Breast epithelium (tissue), 4 donors: ENCODE measurements at places on chromosomes 5 and 9.

DNA sequence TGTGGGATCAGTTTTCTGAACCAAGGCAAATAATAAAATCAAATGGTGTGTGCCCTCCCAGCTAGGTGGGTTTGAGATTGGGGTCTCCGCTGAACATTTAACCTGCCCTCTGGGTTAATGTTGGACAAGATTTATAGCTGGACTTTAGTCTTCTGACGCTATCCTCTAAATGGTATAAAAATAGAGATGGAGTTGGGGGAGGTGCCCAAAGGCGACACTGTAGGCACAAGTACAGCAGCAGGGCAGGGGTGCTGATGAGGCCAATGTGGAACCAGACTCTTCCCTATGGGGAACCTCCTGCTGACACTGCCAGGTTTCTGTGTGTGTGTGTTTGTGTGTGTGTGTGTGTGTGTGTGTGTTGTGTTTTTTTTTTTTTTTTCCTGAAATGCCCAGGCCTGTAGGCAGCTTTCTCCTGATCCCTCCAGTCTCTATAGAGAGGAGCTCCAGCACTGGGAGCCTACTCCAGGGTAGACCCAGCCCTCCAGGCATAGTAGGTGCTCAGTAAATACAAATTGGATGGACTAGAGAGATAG is 37.9 kb downstream of the PCDH1 start:
- no peaks in the 10 kb centered on the region for H3K4me1 ChIP-seq
- H3K27me3 ChIP-seq: no peaks in the 10 kb centered on the region
- H3K27ac ChIP-seq: peak overlapping the region; percentile 86
- H3K36me3 ChIP-seq: no peaks in the 10 kb centered on the region

DNA sequence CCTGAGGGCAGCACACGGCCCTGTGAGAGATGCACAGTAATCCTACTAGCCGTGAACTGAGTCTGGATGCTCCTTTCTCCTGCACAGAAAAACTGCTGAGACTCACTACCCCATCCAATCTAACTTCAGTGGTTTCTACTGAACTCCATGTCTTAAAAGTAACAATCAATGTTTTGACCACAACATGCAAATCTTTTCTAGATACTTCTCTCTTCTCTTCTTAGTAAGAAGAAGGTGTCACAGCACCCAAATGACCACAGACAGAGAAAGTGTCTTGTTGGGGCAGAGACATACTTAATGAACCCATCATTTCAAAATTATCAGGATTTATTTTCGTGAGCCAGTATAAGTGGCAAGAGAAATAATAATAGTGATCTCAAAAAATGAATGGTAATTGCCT is 285.8 kb upstream of the MEF2C start:
- no peak for DNase-seq
- H3K27ac ChIP-seq: no peak overlapping the region
- H3K4me1 ChIP-seq: no peaks in the 10 kb centered on the region
- H3K4me3 ChIP-seq: no peak overlapping the region
- H3K36me3 ChIP-seq: no peaks in the 10 kb centered on the region
- no peaks in the 10 kb centered on the region for H3K27me3 ChIP-seq

DNA sequence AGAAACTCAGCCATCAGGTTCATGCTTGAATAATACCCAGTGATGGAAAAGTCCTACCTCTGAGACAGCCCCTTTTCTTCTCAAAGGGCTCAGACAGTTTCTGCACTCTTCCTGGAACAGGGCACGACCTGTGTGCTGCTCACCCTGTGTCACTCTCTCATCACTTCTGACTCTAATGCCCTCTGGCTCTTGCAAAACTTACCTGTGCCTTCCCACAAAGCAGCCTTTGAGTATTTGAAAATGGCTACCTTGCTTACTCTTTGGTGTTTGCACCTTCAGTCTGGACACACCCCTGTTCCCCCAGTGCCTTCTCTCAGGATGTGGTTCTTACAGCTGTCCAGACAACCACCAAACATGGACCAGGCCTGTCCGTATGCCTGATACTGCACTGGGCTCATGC is 171.4 kb downstream of the GRIA1 start:
- no peaks in the 10 kb centered on the region for H3K36me3 ChIP-seq
- no peak for DNase-seq

- no peaks in the 10 kb centered on the region for H3K4me1 ChIP-seq
- no peak overlapping the region for H3K27ac ChIP-seq
- no peaks in the 10 kb centered on the region for H3K36me3 ChIP-seq
- no peak overlapping the region for H3K4me3 ChIP-seq
- no peaks in the 10 kb centered on the region for H3K27me3 ChIP-seq
Measured at GRCh38 chr5:121377461-121377860, 474.2 kb upstream of the FTMT start.

- no peak overlapping the region for H3K27ac ChIP-seq
- no peak for DNase-seq
- no peaks in the 10 kb centered on the region for H3K27me3 ChIP-seq
- H3K4me1 ChIP-seq: no peaks in the 10 kb centered on the region
- H3K4me3 ChIP-seq: no peak overlapping the region
Measured at GRCh38 chr9:16133556-16134227, 580.8 kb downstream of the CCDC171 start.

GRCh38 chr9:133160742-133161546 is 2.8 kb downstream of the GBGT1 start:
- no peaks in the 10 kb centered on the region for H3K27me3 ChIP-seq
- peak overlapping the region; percentile 57 for H3K27ac ChIP-seq
- H3K4me1 ChIP-seq: peaks cover 6% of the 10 kb centered on the region
- H3K36me3 ChIP-seq: no peaks in the 10 kb centered on the region
- no peak overlapping the region for H3K4me3 ChIP-seq

DNA sequence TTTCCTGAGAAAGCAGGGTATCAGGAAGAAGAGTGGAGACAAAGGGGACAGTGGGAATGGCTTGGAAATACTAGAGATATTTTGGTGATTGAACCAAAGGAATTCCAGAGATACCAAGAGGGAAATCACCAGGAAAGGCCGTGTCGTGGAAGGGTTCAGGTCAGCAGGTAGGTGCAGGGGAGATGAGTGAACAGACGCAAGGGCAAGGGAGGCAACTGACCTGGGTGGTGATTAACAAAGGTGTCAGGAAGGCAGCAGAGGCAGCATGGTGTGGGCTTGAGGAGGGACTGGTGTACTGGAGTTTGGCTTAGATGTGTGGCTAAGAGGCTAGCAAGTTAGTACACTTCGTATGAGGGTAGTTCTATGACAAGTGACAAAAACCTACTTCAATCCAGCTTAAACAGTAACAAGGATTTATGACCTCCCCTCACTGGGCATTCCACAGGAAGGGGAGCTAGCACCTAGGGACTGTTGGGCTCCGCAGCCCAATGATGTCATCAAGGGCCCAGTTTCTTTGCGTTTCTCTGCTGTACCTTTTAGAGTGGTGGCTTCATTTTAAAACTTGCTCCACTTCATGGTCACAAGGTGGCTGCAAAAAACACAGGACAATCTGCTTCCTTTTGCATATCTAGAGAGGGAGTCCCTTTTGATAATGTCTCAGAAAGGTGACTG is 37.0 kb downstream of the INIP start:
- no peak for DNase-seq
- H3K4me3 ChIP-seq: no peak overlapping the region
- H3K36me3 ChIP-seq: no peaks in the 10 kb centered on the region
- no peaks in the 10 kb centered on the region for H3K27me3 ChIP-seq
- no peaks in the 10 kb centered on the region for H3K4me1 ChIP-seq

DNA sequence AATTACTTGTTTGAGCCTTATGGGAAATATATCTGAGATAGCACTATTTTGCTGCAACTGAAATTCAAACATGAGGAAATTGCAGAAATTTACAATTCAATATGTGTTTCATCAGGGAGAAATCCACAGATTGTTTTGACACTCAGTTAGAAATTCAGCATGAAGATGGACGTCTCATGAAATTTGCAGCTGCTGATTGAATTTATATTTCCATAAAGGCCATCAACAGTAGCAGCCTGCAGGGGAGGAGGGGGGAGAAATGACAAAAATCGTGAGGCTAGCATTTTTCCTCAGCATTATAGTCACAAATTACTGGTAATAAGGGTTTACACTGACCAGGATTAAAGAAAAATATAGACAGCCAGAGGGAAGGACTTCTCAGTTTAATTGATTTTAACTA is 81.0 kb downstream of the NDUFAF2 start:
- H3K4me1 ChIP-seq: no peaks in the 10 kb centered on the region
- H3K27me3 ChIP-seq: no peaks in the 10 kb centered on the region
- DNase-seq: no peak
- no peak overlapping the region for H3K27ac ChIP-seq
- H3K36me3 ChIP-seq: no peaks in the 10 kb centered on the region

DNA sequence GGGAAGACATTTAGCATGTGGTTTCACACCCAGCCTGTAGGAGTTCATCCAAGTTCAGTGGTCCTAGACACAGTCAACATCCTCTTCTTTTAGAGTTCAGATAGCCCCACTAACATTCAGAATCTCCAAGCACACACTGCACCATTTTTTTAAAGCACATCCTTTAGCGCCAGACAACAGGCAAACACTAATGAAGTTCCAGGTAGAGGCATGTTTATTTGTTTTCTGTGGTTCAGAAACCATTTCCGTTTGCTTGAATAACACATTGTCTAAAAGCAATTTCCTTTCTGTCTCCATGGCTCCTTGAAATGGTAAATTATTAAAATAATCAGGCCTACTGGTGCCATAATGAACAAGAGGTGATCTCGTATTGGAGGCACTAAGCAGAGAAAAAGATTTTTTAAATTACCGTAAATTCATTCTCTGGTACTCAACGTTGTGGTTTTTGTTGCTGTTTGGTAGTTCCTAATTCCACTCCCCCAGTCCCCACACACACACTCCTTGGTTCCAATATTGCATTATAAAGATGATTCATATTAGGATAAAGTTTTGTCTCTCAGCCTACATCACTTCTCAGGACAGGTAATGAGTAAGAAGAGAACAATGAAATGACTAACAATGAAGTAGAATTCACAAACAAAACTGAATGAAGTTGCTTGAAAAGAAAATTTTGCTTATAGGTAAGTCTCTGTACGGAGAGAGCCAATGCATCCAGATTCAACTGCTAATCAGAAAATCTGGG is 153.1 kb downstream of the PCSK1 start:
- no peaks in the 10 kb centered on the region for H3K36me3 ChIP-seq
- no peaks in the 10 kb centered on the region for H3K27me3 ChIP-seq
- H3K4me3 ChIP-seq: no peak overlapping the region
- DNase-seq: no peak
- no peaks in the 10 kb centered on the region for H3K4me1 ChIP-seq
- no peak overlapping the region for H3K27ac ChIP-seq

DNA sequence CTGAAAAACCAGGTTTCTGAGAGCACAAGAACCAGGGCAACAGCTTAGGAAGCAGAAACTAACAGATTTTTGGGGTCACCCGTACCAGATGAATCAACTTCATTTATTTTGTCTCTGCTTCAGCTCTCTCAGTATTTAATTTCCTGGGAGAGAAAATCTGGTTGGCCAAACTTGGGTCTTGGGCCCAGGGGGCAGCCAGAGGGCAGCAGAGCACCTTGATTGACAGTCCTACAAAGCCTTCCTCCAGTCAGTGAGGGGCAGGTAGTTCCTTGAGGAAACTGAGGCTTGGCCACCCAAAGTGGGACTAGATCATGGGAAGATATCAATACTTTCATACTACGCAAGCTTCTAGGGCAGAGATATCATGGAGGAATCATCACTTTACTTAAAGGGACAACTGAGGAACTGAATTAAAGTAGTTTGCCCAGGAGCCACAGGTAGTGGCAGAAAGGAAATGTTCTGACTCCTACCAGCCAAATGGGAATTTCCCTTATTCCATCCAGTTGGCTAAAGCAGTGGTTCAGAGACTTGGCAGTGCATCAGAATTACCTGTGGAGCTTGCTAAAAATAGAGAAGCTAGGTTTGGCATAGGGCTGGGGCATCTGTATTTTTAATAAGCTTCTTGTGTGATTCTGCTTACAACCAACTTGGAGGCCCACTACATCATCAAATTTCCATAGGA is 21.5 kb upstream of the ARHGAP26 start:
- no peaks in the 10 kb centered on the region for H3K36me3 ChIP-seq
- no peaks in the 10 kb centered on the region for H3K27me3 ChIP-seq
- peaks cover 27% of the 10 kb centered on the region for H3K4me1 ChIP-seq
- H3K27ac ChIP-seq: peak overlapping the region; percentile 94

GRCh38 chr5:131634238-131634637 is 791 bp downstream of the RAPGEF6 start:
- peak overlapping the region; percentile 96 for H3K27ac ChIP-seq
- no peaks in the 10 kb centered on the region for H3K27me3 ChIP-seq
- H3K36me3 ChIP-seq: no peaks in the 10 kb centered on the region
- H3K4me1 ChIP-seq: no peaks in the 10 kb centered on the region

GRCh38 chr9:104863180-104863883 is 64.6 kb downstream of the ABCA1 start:
- peak overlapping the region; percentile 30 for H3K27ac ChIP-seq
- H3K4me3 ChIP-seq: no peak overlapping the region
- no peaks in the 10 kb centered on the region for H3K27me3 ChIP-seq
- H3K36me3 ChIP-seq: no peaks in the 10 kb centered on the region

DNA sequence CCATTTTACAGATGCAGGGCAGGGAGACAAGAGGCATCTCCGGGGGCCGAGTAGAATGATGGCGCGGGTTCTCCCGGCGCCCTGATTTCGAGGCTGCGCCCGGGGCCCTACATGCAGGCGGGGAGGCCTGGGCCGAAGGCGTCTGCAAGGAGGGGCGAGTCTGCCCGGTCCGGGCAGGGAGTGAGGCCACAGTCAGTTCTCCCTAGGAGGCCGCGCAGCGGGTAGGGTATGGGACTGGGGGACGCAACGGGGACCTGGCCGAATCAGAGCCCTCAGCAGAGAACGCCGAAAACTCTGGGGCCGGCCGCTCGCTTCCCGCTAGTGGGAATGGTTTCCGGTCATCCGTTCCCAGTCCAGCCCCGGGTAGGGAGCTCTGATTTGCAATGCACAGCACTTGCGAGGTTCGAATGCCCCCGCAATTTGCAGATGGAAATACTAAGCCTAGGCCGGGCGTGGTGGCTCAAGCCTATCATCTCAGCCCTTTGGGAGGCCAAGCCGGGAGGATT is 6.4 kb downstream of the TLX3 start:
- H3K4me1 ChIP-seq: peaks cover 9% of the 10 kb centered on the region
- DNase-seq: no peak
- no peaks in the 10 kb centered on the region for H3K36me3 ChIP-seq
- no peak overlapping the region for H3K27ac ChIP-seq
- peaks cover 99% of the 10 kb centered on the region for H3K27me3 ChIP-seq

DNA sequence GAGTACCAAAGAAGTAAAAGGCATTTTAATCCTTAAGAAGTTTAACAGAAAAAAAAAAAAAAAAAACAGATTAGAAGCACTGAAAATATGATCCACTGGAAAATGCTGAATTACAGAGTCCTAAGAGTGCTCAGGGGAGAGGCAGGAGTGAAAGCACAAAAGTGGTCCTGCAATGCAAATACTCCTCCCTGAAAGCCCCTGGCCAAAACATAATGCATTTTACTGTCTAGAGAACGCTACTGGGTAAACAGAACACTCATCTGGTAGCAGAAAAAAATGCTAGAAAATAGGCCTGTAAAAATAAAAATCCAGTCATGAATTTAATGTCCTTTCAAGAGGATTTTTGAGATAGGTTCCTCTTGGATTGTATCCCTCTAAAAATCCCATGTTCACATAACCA is 81.9 kb downstream of the ADAMTS12 start:
- no peaks in the 10 kb centered on the region for H3K27me3 ChIP-seq
- H3K27ac ChIP-seq: no peak overlapping the region
- DNase-seq: no peak
- no peak overlapping the region for H3K4me3 ChIP-seq
- no peaks in the 10 kb centered on the region for H3K4me1 ChIP-seq
